Mammary epithelial cell (primary cell): ENCODE measurements at places on chromosomes 3 and 15.

DNA sequence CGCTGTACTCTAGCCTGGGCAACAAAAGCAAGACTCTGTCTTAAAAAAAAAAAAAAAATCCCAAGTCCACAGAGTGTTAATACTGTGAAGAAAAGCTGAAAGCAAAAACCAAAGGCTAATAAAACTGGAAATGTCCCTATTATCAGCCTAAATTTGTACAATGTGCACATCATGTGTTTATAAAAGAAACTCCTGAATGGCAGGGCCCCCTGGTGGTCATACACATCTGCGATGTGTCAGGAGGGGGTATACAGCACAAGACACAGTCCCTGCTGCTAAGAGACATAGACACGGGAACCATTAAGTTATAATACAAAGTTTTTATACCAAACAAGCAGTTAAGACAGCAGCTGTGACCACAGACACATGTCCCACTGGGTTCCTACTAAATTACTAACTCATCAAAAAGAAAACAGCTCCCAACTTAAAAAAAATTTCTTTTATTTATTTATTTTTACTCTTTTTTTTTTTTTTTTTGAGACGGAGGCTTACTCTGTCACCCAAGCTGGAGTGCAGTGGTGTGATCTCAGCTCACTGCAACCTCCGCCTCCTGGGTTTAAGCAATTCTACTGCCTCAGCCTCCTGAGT is 31.0 kb downstream of the IDH2 start:
- peak; percentile 62 for DNase-seq

DNA sequence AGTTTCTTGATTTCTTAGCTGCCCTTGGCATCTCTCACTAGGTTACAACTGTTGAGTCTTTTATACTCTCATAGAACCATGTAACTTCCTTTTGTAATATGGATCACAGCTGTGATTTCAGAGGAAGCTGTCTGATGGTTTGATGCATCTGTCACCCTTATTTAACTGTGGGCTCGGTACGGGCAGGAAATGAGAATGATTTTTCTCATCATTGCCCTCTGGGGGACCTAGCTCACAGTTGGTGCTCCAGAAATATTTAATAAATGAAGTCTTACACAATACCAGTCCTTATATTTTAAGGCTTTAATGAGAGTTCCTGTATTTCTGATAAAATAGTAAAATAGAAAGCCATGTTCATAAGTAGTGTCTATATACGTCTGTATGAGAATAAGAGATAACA is 151.2 kb downstream of the EBLN2 start:
- no peak for DNase-seq

DNA sequence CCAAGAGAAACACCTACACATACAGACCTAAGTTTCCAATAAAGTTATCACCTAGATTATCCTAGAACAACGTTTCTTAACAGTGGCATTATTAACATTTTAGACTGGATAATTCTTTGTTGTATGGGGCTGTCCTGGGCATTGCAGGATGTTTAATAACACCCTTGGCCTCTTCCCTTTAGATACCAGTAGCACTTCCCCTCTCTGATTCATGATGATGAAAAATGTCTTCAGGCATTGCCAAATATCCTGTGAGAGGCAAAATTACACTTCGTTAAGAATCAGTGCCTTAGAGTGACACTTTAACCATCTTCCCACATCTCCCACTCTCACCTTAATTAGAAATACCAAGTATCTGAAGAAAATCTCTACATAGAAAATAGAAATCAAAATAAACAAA is 352.6 kb downstream of the CGGBP1 start:
- peak; percentile 44 for DNase-seq

DNA sequence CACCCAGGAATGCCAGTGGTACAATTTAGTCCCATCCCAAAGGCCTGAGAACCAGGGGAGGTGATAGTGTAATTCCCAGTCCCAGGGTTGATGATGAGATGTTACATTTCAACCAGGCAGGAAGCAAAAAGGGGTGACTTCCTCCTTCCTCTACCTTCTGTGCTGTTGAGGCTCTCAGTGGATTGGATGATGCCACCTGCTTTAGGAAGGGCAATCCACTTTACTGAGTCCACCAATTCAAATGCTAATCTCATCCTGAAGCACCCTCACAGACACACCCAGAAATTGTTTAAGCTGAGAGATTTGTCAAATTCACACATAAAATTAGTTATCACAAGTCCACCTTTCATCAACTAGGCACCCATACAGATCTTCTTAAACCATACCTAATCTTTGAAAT is 418.5 kb upstream of the GOLIM4 start:
- no peak for DNase-seq

DNA sequence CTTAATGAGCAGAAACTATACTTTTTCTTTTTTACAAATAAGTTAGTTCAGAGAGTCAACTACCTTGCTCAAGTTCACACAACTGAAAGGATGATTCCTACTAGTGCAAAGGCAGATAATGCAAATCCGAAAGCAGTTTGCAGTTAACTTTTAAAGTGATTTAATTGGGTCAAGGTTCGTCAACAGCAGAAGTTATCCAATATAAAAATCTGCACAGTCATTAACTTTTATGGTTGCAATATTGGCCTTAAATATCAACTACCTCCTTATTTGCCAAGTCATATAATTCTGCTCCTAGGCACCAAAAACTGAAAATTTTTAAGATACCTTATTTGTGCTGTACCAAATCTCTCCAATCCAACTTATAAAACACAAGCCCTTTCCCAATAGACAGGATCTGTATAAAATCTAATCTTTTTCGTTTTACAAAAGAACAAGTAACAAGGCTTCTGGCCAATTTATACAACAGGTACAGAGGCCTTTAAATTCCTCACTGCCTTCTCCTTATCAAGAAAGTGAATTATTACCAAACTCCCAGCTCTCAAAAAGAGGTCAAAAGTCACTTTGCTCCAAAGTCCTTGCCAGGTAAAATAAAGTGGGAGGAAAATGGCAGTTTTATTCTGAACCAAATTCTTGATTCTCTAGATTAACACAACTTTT is 416.6 kb upstream of the NECTIN3 start:
- DNase-seq, result no peak

DNA sequence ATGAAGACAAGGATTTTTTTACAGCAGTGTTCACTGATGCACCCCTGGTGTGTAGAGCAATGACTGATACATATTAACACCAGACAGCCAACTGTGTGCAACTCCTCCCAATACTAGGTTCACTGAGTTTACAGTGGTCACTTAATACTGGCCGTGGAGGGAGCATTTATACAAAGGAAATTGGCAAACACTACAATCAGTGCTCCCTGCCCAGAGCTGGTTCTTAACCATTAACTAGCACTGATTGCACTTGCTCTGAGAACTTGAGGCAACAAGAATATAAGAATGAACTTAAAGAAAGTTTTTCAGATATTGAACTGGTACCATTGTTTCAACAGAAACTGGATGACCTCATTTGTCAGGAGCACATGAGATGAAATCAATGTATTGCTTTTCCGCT is 110.6 kb downstream of the MAGI1 start:
- no peak for DNase-seq

DNA sequence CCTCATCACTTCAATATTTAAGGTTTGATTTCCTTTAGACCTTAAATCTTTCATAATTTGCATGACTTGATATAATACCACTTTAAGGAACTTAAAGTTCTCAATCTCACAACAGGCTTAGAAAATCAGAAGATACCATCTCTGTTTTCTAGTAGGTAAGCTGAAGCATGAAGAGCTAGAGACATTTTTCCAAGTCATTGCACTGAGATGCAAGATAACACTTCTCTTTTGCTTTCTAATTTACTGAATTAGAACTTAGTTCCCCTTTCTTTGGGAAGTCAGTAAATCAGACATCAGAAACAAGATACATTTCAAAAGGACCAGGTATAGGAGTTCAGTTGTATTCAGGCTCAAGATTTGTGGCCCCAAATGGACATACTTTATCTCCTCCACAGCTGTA is 79.7 kb downstream of the DZIP3 start:
- no peak for DNase-seq

GRCh38 chr3:128663151-128663550 is 12.5 kb upstream of the RPN1 start:
- no peak for DNase-seq

GRCh38 chr3:141414800-141415462 is 46.6 kb downstream of the ZBTB38 start:
- DNase-seq, result no peak

DNA sequence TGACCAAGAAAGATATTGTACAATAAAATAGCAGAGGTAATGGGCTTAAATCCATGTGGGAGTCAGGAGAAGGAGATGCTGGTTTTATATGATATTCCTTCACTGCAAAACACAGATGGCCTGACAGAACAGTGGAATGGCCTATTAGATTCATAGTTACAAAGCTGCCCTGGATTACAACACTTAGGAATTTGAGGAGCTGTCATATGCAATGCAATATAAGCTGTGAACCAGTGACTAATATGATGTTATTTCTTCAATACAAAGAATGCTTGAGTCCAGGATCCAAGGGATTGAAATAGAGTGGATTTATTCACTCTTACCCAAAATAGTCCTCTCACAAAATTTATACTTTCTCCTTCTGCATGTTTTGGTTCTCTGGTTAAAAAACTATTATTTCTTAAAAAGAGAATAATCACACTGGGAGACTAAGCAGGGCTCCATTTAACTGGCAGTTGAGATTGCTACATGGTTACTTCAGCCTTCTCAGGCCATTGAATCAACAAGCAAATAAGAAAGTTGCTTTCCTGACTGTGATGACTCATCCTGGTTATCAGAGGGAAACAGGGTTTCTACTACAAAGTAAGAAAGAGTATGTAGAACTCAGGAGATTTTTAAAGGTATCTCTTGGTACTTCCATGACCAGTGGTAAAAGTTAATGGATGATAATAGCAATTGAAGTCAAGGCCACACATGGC is 79.8 kb upstream of the ZPLD1 start:
- peak; percentile 76 for DNase-seq

- no peak for DNase-seq
Measured at GRCh38 chr3:126268866-126269265, 88.3 kb downstream of the KLF15 start.

DNA sequence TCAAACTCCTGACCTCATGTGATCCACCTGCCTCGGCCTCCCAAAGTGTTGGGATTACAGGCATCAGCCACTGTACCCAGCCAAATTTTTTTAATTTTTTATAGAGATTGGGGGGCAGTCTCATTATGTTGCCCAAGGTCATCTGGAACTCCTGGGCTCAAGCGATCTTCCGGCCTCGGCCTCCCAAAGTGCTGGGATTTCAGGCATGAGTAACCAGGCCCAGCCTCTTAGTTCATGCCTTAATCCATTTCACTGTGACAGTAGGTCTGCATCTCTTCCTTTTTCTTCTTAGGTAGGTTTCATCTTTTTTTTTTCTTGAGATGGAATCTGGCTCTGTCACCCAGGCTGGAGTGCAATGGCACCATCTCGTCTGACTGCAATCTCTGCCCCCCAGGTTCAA is 37.3 kb upstream of the PPP4R2 start:
- no peak for DNase-seq

DNA sequence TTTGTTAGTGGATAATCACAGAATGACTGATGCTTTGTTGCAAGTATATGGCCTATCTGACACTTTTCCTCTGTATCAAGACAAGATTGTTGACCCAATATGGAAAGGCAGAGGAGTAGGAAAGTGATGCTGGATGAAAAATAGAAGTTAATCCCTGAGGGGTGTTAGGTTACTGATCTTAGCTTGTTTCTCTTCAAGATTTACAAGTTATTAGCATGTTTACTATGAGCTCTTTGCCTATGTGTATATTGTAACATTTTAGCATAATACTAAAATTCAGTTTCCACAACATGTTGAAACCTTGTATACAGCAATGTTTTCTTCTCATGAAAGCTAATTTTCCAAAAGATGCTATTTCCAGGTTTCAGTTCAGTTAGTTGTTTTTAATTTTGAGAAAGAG is 120.4 kb upstream of the CCNL1 start:
- no peak for DNase-seq

GRCh38 chr3:149441642-149442041 is 32.9 kb upstream of the TM4SF4 start:
- no peak for DNase-seq

DNA sequence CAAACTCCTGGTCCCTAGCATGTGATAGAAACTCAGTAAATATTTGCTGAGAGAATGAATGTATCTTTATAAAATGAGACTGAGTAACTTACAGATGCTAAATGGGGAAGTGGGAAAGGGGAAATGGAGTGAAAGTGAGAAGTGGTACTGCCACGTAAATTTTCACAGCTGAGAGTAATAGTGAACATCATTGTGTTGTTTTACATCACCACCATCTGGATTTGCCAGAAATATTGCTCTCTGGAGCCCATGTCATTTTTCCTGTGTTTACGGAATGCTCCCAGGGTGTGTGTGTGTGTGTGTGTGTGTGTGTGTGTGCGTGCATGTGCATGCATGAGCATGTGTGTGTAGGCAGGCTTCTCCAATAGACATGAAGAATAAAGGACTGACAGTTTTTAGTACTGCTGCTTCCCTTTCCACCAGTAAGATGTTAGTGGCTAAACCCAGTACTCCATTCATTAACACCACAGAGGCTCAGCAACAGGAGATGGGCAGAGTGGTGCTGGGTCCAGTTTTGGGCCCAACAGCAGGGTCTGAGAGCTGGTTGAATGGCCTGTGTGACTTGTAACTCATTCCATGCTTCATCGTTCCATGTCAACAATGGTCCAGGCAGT is 57.3 kb downstream of the DIPK2A start:
- no peak for DNase-seq

GRCh38 chr15:96321639-96322535 is 8.6 kb upstream of the NR2F2 start:
- no peak for DNase-seq

- no peak for DNase-seq
Measured at GRCh38 chr3:45143673-45144671, 2.2 kb downstream of the CDCP1 start.

DNA sequence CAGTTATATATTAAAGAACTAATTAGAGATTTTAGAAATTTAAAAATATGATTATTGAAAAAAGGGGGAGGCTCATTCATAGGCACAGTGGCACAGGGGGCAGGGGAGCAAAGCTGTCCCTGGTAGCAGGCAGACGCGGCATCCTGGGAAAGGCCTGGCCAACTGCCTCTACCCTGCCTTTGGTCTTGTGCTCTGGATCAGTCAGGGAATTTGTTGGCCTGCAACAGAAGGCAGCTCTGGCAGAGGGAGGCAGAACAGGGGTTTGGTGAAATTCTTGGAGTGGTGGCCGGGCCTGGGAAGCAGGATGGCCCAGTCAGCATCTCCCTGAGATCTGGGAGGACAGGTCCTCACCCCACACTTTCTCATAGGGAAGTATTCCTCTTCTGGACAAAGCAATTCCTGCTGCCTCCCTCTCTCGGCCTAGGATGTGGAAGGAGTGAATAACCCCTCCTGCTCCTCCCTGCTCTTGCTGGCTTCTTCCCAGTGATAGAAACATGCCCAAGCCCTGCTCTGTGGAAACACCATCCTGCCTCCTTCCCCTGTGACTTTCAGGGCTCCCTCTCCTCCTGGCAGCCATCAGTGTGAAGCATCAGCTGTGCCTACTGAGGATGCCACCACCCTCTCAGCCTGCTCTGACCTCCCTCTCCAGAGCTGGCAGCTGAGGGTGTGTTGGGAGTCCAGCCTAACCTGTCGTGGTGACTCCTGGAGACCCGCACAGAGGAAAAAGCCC is 26.9 kb downstream of the PRR20G start:
- DNase-seq, result no peak

DNA sequence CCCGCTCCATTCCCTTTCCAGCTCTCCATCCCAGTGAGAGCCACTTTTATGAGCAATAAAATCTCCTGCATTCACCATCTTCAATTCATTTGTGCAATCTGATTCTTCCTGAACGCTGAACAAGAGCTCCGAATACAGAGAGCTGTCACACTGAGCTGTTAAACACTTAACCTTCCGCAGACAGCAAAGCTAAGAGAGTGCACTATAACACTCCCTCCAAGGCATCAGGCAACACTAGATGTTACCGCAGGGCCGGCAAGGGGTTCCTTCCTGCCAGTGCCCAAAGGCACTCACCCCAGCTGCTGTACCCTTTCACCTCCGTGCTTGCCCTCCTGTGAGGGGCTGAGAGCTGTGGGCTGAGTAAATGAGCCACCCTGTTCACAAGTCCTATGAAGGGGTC is 85.6 kb downstream of the BCHE start:
- no peak for DNase-seq
